ENCODE measurements at places on chromosomes 2 and 18. TPM values are rescaled to one million over a fixed set of nuclear protein-coding genes. Genes with fewer than 3 reads are reported as not detected.

DNA sequence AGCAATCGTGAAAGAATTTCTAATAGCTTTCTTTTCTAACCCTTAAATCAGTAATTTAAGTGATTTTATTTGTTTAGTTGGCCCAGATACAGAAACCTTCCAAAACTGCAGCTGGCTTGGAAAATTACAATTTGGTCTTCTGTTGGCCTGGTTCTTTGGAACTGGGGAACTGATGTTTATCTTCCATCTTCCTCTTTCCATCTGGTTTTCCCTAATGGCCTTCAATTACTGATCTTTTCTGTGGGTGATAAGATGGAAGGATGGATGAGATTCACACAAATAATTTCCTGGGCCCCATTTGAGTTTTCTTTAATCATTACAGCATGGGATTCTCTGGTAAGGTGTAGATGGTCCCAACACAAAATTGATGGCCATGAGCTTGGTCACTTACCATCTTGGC lies 106.5 kb upstream of the CHRNA1 start:
- no peak for DNase-seq
- H3K36me3 ChIP-seq: no peaks in the 10 kb centered on the region
- H3K4me1 ChIP-seq: no peaks in the 10 kb centered on the region
- H3K27ac ChIP-seq: no peak overlapping the region

DNA sequence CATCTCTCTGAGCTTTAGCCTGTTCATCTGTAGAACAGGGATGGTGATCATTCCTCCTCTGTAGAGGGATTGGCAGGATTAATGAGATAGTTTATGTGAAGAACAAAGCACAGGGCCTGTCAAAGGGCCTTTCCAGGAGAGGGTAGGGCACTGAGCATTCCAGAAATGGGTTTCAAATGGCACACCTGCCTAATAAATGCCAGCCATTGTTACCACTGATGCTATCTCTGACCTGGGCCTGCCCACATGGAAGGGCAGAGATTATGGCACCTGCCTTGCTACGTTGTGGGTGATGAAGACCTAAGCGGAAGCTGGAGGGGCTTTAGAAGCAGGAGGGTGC lies 31.0 kb upstream of the GMPPA start:
- no peaks in the 10 kb centered on the region for H3K36me3 ChIP-seq
- no peaks in the 10 kb centered on the region for H3K4me1 ChIP-seq
- H3K27ac ChIP-seq: no peak overlapping the region
- H3K4me3 ChIP-seq: no peak overlapping the region
- no peak for DNase-seq

- H3K27ac ChIP-seq: no peak overlapping the region
- no peak overlapping the region for H3K4me3 ChIP-seq
- H3K27me3 ChIP-seq: no peaks in the 10 kb centered on the region
- H3K4me1 ChIP-seq: peaks cover 8% of the 10 kb centered on the region
- no peak for DNase-seq
Observed at GRCh38 chr2:65550246-65550645, 117.8 kb upstream of the SPRED2 start.

DNA sequence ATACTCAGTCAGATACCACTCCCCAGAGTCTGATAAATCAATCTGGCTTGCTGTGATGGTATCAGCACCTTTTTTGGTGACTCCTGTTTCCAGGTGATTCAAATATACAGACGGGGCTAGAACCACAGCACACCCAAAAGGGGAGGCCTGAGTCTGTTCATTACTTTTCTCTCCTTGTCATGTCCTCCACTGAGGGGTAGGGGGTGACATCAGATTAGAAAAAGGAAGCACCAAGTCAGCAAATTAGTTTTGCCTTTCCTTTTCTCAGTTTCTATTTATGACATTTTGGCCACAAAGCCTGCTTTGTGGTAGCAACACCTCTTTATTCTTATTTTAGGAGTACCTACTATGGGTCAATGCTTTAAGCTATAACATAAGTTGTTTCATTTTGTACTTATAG lies 127.4 kb downstream of the CCDC102B start:
- H3K4me1 ChIP-seq: no peaks in the 10 kb centered on the region
- H3K27me3 ChIP-seq: no peaks in the 10 kb centered on the region
- no peak for DNase-seq
- no peak overlapping the region for H3K4me3 ChIP-seq
- H3K36me3 ChIP-seq: no peaks in the 10 kb centered on the region
- H3K27ac ChIP-seq: no peak overlapping the region

- H3K4me1 ChIP-seq: peaks cover 15% of the 10 kb centered on the region
- no peaks in the 10 kb centered on the region for H3K27me3 ChIP-seq
- no peak overlapping the region for H3K4me3 ChIP-seq
- DNase-seq: peak; percentile 82
- no peaks in the 10 kb centered on the region for H3K36me3 ChIP-seq
Observed at GRCh38 chr2:24456599-24457556, 34.2 kb upstream of the NCOA1 start.

The CACNB4 gene
- total RNA-seq: 14.5 TPM

The RAB6C gene
- total RNA-seq: not detected

The C2orf81 gene
- total RNA-seq: 1.4 TPM

The GDF7 gene
- total RNA-seq: 3.1 TPM
